Stimulated activated CD4-positive, alpha-beta T cell treated with anti-CD3 and anti-CD28 coated beads, Interleukin-1b, Interleukin-23, amount 100 ng/mL, for 4 hours (primary cell): ENCODE measurements at places on chromosomes 6 and 20.

- DNase-seq = no peak
These were observed 452.0 kb downstream of the EPHA7 start for GRCh38 chr6:92967362-92967761.

GRCh38 chr6:128882560-128882959 is 378 bp upstream of the LAMA2 start:
- DNase-seq = no peak

GRCh38 chr6:29629571-29629970 is 3.4 kb downstream of the GABBR1 start:
- DNase-seq = no peak

DNA sequence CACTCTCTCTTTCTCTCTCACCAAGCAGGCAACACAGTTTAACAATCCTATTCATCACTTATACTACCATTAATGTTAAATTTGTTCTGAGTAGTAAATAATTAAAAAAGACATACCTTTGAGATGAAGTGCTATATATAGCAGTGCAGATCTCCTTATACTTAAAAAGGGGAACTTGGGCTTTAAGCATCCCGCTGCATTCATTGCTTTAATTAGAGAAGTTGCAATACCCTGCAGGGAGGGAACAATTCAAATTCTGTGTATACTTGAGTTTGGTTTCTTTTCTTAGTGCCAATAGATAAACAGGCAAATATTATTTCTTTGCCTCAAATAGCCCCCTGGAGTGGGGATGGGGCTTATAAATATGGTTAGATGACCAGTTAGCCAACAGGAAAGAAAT is 10.8 kb upstream of the ZBTB24 start:
- DNase-seq = no peak

GRCh38 chr6:22690446-22690845 is 121.1 kb downstream of the HDGFL1 start:
- DNase-seq = no peak

DNA sequence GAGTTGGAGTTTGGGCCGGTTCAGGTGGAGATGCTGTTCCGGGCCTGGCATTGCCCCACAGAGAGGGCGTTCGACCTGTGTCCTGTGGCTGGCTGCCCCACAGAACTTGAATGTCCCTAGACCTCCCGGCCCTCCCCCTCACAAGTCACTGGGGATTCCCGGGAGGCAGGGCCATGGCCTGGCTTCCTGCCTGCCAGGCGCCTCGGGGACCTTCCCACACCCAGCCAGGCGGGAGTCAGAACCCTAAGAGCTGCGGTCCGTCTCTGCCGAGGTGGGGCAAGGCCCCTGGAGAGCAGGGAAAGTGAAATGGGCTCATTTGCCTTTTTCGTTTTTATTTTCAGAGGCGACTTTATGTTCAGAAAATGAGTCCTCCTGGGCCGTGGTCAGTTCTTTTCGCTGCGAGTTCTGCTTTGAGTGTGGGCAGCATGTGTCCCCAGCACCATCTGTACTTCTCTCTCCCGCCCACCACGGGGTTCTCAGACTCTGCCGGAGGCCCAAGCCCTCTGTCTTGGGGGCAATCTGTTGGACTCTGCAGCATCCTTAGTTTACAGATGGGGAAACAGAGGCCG is 8.5 kb downstream of the RBM38 start:
- DNase-seq = no peak

- no peak for DNase-seq
These were observed 587.2 kb downstream of the PRKN start for GRCh38 chr6:162140251-162140852.

DNA sequence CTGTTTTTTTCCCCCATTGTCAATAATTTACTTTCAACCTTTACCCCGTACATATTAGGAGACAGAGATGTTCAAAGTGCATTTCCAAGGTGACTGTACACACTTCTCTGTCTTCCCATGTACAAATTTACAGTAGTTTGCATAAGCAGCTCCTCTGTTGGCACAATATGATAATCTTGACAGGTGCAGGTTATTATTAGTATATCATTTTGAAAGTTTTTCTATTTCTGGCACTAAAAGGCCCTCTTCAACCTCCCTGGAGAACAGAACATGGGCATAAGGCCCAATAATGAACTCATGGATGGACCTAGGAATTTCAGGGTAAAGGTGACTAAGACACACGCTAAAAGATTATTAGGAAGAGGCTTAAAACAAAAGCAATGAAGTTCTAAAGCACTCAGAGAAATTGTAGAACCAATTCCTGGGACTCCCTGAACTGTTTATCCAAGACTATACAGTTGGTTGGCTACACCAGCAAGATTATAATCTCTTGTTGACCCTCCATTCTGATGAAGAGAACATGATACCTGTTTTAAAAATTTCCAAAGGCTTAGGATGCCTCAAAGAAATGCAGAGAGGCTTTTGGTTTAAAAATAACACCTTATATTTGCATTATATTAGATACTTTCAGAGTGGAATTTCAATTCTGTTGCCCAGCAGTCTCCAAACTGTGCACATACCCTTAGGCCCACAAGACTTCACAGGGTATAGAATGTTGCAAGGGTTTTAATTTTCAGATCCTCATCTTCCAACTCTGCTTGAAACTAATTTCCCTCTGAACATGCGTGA is 1.1 kb downstream of the AIG1 start:
- DNase-seq = no peak

DNA sequence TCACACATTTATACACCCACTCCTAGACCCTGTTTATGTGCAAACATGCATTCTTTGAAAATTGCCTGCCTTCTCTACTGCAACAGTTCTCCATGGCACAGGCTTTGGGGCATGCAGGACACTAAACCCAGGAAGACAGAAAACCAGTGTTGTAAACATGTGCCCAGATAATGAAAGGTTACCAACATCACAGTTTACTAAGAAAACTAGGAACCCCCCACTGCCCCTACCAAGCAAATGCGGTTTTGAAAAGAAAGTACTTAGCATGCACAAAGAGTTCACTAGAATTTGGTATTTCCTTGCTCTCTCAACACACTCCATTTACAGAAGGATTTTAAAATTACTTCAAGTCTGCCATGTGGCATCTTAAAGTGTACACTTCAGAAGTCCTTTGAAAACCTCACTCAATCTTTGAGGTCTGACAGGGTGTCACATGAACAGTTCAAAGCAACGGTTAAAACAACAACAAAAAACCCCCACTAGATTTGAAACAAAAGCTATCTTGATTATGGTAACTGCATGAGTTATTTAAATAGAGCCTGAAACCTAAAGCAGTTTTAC is 245.0 kb downstream of the GMPR start:
- DNase-seq = no peak

DNA sequence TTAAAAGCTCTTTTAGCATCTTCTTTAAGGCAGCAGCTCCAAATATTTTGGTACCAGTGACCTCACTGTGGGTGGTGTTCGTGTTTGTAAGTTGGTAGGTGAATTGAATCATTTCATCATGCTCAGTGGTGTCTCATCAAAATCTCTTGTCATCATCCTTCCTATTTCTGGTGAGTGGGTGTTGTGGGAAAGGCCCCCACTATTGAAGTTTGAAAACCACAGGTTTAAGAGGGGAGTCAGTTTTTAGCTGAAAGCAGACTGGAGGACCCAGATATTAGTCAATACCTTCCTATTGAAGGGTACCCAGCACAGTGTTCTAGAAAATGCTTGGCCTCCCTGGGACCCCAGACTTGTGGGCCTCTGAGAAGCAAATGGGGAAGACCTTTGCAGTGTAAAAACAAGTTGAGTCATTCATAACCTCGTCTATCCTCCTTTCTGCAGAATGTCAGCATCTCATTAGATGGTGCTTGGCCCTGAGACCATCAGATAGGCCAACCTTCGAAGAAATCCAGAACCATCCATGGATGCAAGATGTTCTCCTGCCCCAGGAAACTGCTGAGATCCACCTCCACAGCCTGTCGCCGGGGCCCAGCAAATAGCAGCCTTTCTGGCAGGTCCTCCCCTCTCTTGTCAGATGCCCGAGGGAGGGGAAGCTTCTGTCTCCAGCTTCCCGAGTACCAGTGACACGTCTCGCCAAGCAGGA is 3.7 kb downstream of the PIM1 start:
- DNase-seq = peak; percentile 38

DNA sequence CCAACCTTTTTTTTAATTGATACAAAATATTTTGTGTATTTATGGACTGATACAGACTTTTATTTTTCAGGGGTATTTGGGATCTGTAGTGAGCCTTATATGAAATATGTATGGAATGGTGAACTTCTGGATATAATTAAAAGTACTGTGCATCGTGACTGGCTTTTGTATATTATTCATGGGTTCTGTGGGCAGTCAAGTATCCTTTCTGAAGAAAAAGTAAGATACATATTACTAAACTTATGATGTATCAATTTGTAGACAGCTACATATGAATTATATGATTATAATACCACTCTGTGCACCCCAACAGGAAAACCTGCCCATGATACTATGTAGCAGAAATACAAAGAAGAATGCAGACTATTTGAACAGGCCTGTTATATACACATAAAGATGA is 47.2 kb downstream of the FIG4 start:
- no peak for DNase-seq

GRCh38 chr20:50717974-50718761 is 13.2 kb upstream of the PARD6B start:
- DNase-seq = no peak

GRCh38 chr6:41049955-41050354 is 3.0 kb upstream of the APOBEC2 start:
- no peak for DNase-seq

GRCh38 chr6:125984311-125984710 is 2.0 kb upstream of the TRMT11 start:
- DNase-seq = no peak

DNA sequence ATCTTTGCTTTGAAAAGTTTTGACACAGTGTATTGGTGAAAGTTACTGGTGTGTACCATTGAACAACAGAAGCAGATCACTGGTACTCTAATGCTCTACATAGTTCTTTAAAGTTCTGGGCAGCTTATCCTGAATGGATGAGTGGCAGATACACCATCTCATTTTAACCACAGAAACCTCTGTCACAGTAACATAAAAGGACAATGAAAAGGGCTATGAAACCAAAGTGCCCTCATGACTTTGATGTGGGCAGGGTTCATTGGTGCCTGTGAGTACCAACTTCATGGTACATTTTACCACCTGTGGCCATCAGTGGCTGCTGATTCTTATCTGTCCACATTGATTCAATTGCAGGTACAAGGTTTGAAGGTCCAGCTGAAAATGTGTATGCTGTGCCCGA is 285.7 kb upstream of the PREP start:
- DNase-seq = no peak

- DNase-seq = no peak
These were observed 51.4 kb upstream of the GMDS start for GRCh38 chr6:2296781-2297180.

GRCh38 chr20:44342248-44342647 is 5.4 kb downstream of the R3HDML start:
- no peak for DNase-seq

- no peak for DNase-seq
These were observed 51.5 kb downstream of the PTPRT start for GRCh38 chr20:43138061-43138770.

DNA sequence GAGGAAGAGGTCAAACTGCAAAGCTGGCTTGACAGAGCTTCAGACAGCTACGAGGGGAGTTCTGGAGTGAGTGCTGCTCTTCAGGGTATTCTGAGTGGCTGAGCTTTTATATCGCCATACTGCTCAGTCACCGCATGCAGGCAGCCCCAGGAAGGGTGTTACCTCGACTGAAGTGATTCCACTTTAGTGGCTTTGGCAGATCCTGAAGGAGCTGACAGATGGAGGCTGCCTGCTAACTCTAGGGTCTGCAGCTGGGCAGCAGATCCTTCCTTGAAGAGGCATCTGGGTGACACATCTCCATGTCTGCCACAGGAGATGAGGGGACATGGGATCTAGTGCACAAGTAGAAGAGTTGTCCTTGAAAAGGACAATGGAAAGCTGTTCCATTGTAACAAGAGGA is 3.7 kb upstream of the DEK start:
- DNase-seq = no peak

GRCh38 chr6:148110925-148111324 is 231.7 kb upstream of the SASH1 start:
- DNase-seq = no peak

DNA sequence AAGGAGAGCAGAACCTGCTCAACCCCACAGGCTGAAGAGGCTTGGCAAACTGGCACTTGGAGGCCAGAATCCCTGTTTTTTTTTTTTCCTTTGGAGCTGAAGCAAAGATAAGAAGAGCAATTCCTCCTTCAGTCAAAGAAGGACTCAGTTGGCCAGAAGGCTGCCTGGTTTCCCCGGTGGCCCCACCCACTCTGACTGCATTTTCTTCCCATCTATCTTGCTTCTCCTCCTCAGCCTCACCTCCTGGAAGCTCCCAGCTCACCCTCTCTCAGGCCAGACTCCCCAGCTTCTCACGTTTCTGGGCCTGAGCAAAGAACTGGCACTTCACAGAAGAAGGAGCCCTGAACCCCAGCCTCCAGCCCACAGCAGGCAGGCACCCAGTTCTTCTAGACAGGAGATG is 2.4 kb downstream of the LRFN2 start:
- no peak for DNase-seq

GRCh38 chr6:24140591-24140990 is 14.6 kb downstream of the NRSN1 start:
- DNase-seq = no peak

DNA sequence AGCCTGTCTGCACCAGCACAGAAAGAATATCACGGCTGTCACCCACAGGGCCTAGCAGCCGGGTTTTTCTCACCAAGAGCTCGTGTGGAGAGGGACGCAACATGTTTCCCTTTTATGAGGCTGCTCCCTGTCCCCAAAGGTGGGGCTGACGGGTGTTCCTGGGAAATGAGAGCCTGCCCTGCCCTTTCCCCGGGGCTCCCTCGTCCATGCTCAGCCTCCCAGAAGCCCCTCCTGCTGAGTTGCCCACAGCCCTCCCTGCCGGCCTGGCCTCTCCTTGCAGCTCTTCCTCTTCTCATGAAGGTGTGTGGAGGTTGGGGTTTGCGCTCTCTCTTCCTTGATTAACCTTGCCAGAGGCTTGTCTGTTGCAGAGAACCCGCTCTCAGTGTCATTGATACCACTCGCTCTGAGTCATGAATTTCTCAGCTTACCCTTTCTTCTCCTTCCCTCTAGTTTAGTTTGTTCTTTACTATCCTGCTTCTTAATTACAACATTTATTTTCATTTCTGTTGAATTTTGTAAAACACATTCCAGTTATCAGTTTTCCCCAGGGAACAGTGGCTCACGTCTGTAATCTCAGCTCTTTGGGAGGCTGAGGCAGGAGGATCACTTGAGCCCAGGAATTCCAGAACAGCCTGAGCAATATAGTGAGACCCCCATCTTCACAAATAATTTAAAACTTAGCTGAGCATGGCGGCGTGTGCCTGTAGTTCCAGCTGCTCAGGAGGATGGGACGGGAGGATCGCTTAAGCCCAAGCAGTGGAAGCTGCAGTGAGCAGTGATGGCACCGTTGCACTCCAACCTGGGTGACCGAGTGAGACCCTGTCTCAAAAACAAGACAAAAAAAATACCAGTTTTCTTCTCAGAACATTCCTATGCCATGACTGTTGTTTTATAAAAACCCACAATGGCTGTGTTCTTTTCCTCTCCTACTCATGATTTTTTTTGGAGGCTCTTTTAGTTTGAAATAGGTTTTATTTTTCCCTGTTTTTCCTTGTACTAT is 103.8 kb downstream of the TMEM242 start:
- DNase-seq = no peak

GRCh38 chr6:25056130-25056529 is 120.4 kb upstream of the RIPOR2 start:
- no peak for DNase-seq

- no peak for DNase-seq
These were observed at the start of gene NKAIN2 for GRCh38 chr6:123803504-123804013. TSS of gene NKAIN2 (plus strand) at chr6:123803865.
